Fibroblast of villous mesenchyme (primary cell): ENCODE measurements at places on chromosomes 2 and 18.

- DNase-seq: no peak
Measured at GRCh38 chr2:23656597-23656973, 270.3 kb downstream of the ATAD2B start.

GRCh38 chr2:96547731-96548171 is 11.2 kb downstream of the ARID5A start:
- DNase-seq: peak; percentile 15

DNA sequence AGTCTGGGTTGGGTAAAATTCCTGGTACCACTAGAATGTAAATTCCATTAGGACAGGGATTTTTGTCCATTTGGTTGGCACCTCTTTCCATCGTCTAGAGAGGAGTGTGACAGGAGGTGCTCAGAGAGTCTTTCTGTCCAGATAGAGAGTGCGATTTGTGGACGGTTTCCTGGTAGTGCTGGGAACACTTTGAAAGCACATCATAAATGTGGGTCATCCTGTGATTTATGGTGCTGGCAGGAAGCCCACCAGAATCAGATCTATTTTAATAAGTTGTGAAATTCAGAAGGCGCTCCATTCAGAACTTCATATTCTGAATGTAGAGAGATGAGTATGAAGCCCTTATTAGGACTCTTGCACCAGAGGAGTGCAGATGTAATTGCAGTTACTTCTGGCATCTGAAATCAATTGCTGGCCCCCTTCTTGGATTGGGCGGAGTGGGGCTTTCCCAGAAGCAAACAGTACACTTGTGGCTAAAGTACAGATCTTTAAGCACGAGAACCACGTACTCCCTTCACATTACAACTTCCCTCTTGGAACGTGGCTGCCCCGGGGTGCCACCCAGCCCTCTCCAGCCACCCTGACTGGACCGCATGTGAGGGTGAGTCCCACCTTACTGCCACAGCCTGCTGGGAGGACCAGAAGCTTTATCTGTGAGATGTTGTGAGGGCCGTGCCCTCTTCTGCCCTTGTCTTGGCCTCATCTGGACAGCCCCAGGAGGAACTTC is 243.2 kb downstream of the MYO3B start:
- DNase-seq: no peak

GRCh38 chr2:181574321-181574720 is 82.6 kb downstream of the CERKL start:
- no peak for DNase-seq

- DNase-seq: no peak
Measured at GRCh38 chr2:53630026-53630606, 137.5 kb upstream of the CHAC2 start.

DNA sequence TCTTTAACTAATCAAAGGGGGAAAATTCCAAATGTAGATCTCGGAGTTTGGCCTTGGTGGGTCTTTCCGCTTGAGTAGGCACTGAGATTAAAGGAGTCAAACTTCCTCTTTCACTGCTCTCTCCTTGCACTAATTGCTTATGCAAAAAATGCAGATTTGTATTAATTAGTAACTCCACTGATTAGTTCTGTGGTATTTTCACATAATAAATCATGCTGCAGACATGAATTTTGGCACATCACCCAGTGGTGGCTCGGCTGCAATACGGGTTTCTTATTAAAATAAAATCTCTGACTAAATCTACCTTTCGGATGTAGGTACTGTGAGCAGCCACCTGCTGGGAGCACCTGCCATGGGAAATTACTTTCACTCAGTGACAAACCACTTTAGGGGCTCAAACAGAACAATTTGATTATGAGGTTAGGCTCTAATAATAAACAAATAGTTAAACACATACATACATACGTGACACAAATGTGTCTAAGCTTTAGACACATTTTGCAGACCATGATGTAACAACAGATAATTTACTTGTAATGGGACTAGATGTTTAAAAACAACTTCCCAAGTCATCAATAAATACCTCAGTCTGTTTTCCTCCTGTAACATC is 6.4 kb upstream of the NEUROD1 start:
- no peak for DNase-seq

DNA sequence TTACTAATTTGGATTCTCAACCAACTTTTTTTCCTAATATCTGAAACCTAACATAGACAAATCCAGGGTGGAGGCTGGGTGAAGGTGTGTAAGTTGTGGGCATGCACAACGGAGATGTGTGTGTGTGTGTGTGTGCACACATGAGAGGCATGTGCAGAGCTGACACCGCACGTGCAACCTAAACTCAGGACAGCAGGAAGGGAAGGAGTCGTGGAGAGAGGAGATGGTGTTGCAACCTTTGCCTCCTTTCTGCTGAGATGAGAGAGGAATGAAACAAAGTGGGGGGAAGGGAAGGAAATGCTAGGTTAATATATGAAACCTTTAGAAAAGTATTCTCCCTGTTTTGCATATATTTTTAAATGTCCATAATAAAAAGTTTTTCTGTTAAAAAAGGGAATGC is 64.7 kb downstream of the KCTD1 start:
- DNase-seq: peak; percentile 14

DNA sequence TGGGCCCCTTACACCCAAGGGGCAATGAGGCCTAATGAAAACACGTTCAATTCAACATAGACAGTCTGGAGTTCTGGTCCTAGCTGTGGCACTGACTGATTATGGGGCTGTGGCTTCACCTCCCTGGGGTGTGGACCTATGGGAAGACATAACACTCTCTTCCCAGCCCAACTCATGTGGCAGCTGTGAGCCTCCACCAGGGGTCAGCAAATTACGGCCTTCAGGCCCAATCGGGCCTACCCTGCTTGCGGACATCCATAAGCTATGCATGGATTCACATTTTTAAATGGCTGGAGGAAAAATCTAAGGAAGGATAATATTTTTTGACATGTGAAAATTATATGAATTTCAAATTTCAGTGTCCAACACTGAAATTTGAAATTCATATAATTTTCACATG is 101.3 kb downstream of the LOXHD1 start:
- no peak for DNase-seq

DNA sequence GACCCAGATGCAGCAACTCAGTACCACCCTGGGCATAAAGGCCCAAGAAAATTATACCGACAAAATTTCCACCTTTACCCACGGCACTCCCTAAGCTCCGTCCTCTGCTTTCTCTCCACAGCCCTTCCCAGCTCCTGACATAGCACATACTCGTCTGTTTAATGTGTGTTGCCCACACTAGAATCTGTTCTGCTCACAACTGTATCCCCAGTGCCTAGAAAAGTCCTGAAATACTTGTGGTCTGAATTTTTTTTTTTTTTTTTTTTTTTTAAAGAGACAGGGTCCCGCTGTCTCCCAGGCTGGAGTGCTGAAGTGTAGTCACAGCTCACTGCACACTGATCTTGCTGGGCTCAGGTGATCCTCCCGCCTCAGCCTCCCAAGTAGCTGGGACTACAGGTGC is 62.3 kb downstream of the ADCY3 start:
- peak; percentile 70 for DNase-seq

GRCh38 chr2:236718207-236718992 is 148.8 kb downstream of the ACKR3 start:
- DNase-seq: no peak

GRCh38 chr2:74005786-74006185 is 21.1 kb downstream of the TET3 start:
- peak; percentile 62 for DNase-seq

DNA sequence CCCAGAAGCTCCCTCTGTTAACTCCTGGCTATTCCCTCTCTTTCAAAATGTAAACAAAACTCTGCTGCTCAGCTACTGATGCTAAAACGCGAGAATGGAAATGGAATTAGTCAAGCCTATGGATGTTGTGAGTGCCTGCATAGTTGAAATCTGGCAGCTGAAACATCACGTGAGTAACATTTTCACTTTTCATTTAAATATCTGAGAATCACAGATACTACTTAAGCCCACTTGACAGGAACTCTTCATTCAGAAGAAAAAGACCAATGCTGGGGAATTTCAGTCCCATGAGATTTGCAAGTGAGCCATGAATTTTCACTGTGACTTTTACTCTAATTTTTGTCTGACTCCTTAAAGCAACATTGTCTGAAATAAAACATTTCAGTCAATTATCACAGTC is 215.3 kb upstream of the SESTD1 start:
- no peak for DNase-seq

DNA sequence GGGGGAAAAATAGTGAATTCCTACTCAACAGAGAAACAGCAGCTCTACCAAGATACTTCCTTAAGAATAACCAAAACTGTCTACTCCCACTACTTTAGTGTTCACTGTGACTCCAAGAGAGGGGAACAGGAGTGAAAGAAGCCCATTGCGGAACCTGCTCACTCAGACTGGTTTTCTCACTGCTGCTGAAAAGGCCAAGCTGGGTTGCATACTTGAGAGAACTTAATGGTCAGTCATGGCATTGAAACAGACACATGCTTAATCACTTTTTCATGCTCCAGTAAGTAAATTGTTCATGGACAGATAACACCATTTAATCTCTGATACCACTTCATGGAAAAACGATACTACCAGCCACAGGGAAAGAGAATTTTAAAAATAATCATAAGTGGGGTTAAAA is 35.7 kb upstream of the SLC8A1 start:
- DNase-seq: no peak

DNA sequence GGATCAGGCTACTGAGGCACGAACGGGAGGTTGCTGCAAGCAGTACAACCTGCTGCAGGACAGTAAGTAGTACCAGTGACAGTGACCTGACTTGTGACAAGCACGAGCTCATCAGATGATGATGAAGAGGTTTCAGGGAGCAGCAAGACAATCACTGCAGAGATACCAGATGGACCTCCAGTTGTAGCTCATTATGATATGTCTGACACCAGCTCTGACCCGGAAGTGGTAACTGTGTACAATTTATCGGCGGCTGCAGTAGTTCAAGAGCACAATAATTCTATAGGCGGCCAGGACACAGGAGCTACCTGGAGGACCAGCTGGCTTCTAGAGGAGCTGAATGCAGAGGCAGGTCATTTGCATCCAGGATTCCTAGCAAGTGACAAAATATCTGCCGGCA is 64.0 kb upstream of the GULP1 start:
- no peak for DNase-seq

DNA sequence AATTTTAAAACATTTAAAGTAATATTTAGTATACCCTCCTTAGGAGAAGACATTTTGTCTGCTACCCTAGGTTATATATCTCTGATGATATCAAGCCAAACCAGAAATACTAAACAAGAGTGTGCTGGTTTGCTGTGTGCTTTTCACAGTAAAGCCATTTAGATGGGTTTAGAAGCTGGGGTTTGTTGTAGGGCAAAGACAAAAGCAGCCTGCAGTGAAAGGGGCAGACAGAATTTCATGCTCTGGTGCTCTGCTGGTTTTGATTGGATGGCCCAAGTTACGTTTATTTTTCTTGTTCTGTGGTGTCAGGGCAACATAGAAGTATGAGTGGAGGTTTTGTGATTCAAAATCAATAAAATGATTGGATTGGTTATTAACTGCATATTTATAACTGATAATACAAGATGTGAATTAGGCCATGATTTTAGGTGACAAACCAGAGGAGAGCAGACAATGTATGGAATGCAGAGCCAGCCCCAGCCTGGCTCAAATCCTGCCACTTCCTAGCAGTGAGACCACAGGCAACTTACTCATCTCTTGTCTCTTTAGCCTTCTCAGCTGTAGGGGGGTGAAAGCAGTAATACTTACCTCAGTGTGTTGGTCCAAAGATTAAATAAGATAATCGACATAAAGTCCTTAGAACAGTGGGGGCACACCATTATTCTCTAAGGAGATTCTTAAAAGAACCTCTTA is 30.9 kb upstream of the IER3IP1 start:
- no peak for DNase-seq
